ENCODE measurements at places on chromosomes 2 and 18. TPM values are rescaled to one million over a fixed set of nuclear protein-coding genes. Genes with fewer than 3 reads are reported as not detected.

DNA sequence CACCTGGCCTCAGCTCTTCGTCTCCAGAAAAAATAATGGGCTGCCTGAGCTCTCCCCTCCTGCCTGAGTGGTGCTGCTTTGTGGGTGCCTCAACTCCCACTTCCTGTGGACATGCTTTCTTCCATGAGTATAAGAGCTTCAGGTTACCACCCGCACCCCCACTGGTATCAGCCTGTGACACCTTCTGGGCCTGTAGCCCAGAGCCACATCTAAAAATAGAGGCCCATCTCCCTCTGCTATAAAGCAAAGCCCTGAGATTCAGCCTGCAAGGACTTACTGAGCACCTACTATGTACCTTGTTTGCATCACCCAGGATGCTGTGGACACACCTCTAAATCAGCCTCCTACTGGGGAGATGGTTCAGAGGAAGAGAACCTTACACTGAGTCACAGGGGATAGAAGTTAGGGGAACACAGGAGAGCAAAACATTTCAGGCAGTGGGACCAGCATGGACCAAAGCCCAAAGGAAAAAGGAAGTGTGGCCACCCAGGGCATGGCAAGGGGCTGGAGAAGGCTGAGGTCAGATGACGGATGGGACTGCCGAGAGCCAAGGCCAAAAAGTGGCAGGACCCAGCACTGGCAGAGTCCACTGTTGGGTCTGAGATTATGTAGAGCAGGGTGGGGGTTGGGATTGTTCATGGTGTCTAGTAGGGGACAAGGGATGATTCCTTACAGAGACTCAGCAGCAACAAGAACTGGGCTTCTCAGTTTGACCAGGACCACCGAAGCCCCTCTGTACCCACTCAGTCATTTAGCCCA, 123.7 kb upstream of the PPP1CB start:
- peaks cover 42% of the 10 kb centered on the region for H3K4me1 ChIP-seq
- DNase-seq: no peak
- peak overlapping the region; percentile 92 for H3K27ac ChIP-seq
- no peak overlapping the region for H3K4me3 ChIP-seq
- H3K27me3 ChIP-seq: no peaks in the 10 kb centered on the region

- no peaks in the 10 kb centered on the region for H3K4me1 ChIP-seq
- no peak overlapping the region for H3K27ac ChIP-seq
- no peaks in the 10 kb centered on the region for H3K36me3 ChIP-seq
- DNase-seq: no peak
- H3K27me3 ChIP-seq: no peaks in the 10 kb centered on the region
- no peak overlapping the region for H3K4me3 ChIP-seq
These were observed 38.7 kb downstream of the RAPGEF4 start for GRCh38 chr2:172774302-172774701.

Gene CYBRD1
- total RNA-seq: 100 TPM

- H3K27ac ChIP-seq: no peak overlapping the region
- H3K4me1 ChIP-seq: no peaks in the 10 kb centered on the region
- H3K36me3 ChIP-seq: peaks cover 9% of the 10 kb centered on the region
These were observed 334.4 kb upstream of the THUMPD2 start for GRCh38 chr2:40113272-40113968.

GRCh38 chr2:219209236-219210195, 2.9 kb downstream of the ZFAND2B start:
- H3K4me1 ChIP-seq: peaks cover 21% of the 10 kb centered on the region
- H3K27me3 ChIP-seq: no peaks in the 10 kb centered on the region
- no peak for DNase-seq
- no peak overlapping the region for H3K4me3 ChIP-seq
- H3K36me3 ChIP-seq: peaks cover 32% of the 10 kb centered on the region

DNA sequence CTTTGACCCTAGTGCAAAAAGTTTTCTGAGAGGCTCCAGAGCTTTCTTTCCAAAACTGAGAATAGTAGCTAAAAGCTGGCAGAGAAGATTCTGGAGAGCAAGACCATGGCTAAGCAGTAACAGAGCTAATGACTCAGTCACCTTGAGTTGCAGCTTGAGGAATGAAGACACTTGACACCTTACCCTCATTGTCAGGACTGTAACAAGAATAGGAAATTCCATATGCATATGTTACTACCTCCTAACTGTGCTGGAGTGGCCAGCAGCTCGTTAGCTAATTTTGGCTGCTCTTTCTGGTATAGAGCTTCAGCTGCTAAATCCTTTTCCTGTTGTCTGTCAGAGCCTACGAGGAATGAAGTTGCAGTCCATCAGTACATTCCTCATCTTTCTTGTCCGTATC, 68.6 kb upstream of the LHCGR start:
- H3K4me3 ChIP-seq: no peak overlapping the region
- no peaks in the 10 kb centered on the region for H3K36me3 ChIP-seq
- H3K27ac ChIP-seq: no peak overlapping the region
- DNase-seq: no peak
- no peaks in the 10 kb centered on the region for H3K4me1 ChIP-seq
- H3K27me3 ChIP-seq: no peaks in the 10 kb centered on the region

Gene RAPGEF4
- 14.1 TPM for total RNA-seq

DNA sequence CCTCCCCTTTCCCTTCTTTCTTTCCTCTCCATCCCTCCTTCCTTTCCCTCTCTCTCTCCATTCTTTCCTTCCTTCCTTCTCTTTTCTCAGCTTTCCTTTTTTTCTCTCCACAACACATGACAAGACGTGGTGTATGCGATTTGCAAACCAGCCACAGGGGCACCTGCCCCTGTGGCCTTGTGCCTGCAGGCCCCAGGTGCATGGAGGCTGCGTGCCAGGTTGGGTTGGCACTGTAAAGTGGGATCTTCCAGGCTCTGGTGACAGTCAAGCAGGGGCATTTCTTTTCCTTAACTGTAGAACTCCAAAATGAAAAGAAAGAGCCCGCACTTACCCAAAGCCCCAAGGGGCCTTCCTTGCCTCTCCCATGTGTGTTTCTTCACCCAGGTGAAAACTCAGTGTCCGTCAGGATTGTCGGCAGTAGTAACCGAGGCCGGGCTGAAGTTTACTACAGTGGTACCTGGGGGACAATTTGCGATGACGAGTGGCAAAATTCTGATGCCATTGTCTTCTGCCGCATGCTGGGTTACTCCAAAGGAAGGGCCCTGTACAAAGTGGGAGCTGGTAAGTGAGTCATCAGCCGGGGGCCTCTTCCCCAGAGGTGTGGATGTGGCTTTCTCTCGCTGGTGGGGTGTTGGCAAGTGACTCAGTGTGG, 50.9 kb downstream of the MARCO start:
- H3K4me3 ChIP-seq: no peak overlapping the region
- no peak for DNase-seq
- no peak overlapping the region for H3K27ac ChIP-seq
- no peaks in the 10 kb centered on the region for H3K4me1 ChIP-seq

DNA sequence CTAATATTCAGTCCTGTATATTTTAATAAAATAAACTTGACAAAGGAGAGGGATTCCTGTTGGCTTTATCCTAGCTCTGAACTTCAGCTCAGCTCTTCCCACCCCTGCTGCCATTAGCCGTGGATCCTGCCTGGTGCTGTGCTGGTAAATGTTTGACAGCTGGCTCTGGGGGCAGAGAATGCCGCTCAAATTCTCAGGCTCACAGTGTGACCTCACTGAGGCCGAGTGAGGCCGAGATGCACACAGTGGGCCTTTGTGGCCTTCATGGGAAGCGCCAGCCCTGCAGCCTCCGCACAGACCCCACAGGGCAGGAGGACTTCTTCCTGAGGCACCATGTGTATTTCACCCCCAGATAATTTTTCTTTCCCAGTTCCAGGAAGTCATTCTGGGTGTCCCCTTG, 16.5 kb upstream of the FAHD2A start:
- no peak overlapping the region for H3K4me3 ChIP-seq
- H3K36me3 ChIP-seq: no peaks in the 10 kb centered on the region
- no peaks in the 10 kb centered on the region for H3K4me1 ChIP-seq
- no peak overlapping the region for H3K27ac ChIP-seq

GRCh38 chr2:44833171-44834069, 108.1 kb upstream of the SIX3 start:
- H3K36me3 ChIP-seq: no peaks in the 10 kb centered on the region
- H3K27me3 ChIP-seq: no peaks in the 10 kb centered on the region
- no peak overlapping the region for H3K27ac ChIP-seq
- no peak for DNase-seq
- H3K4me3 ChIP-seq: no peak overlapping the region
- H3K4me1 ChIP-seq: no peaks in the 10 kb centered on the region

Gene M1AP
- not detected for total RNA-seq

GRCh38 chr2:178195390-178196166, 1.3 kb downstream of the OSBPL6 start:
- H3K36me3 ChIP-seq: no peaks in the 10 kb centered on the region
- peak overlapping the region; percentile 91 for H3K27ac ChIP-seq
- H3K4me1 ChIP-seq: no peaks in the 10 kb centered on the region
- no peaks in the 10 kb centered on the region for H3K27me3 ChIP-seq

- no peaks in the 10 kb centered on the region for H3K4me1 ChIP-seq
- no peak for DNase-seq
- no peaks in the 10 kb centered on the region for H3K27me3 ChIP-seq
These were observed 52.6 kb upstream of the EMILIN2 start for GRCh38 chr18:2794159-2794558.

Gene SLC40A1
- total RNA-seq: 132 TPM

Gene REG1B
- not detected for total RNA-seq

GRCh38 chr18:63831080-63831788, 56.0 kb downstream of the SERPINB7 start:
- no peak for DNase-seq
- no peaks in the 10 kb centered on the region for H3K4me1 ChIP-seq
- no peak overlapping the region for H3K27ac ChIP-seq
- no peak overlapping the region for H3K4me3 ChIP-seq
